ENCODE measurements at places on chromosomes 13 and 19. TPM values are rescaled to one million over a fixed set of nuclear protein-coding genes. Genes with fewer than 3 reads are reported as not detected.

Gene CYP4F8
- not detected for total RNA-seq

Gene COL4A2
- 513 TPM for total RNA-seq

Gene TRIP10
- 43.5 TPM for total RNA-seq

Gene LIM2
- total RNA-seq = not detected

Gene B3GNT3
- total RNA-seq = 17.3 TPM
